Nephron progenitor cell (in vitro differentiated cells): ENCODE measurements at places on chromosomes 2 and 18.
A peak's percentile ranks its signal among the peaks of the same experiment; 100 is the strongest.

GRCh38 chr2:101273056-101273455 is 20.4 kb downstream of the CNOT11 start:
- DNase-seq = peak; percentile 10

DNA sequence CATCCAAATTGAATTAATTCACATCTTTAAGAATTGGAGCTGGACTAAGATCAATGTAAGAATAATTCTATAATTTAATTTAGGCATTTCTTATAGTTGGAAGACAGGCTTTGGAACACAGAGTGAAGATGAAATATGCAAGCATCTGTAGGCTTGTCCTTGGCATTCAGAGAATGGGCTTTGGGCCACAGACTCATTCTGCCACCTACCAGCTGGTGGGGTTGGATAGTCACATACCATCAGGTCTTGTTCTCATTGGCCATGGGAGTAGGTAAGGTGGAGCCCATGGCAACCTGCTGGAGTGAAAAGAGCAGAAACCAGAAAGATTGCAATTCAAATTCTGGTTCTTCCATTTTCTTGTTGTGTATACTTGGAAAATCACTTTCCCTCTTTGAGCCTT is 300.3 kb downstream of the CYRIA start:
- no peak for DNase-seq

GRCh38 chr2:36729067-36729466 is 32.6 kb downstream of the VIT start:
- DNase-seq = no peak

DNA sequence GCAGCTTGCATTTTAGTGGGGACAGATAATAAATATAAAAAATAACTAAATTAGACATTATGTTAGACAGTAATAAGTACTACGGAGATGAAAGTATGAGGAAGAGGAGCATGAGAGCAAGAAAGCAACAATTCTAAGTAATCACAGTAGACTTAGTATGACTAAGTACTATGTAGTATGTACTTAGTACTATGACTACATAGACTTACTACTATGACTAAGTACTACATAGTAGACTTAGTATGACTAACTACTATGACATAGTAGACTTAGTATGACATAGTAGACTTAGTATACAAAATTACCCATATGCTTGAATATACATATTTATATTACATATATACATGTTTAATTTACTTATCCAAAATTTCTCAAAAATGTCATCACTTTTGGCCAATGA is 29.3 kb downstream of the CDH20 start:
- no peak for DNase-seq

- no peak for DNase-seq
Observed at GRCh38 chr2:4404363-4404762, 701.0 kb downstream of the DCDC2C start.

DNA sequence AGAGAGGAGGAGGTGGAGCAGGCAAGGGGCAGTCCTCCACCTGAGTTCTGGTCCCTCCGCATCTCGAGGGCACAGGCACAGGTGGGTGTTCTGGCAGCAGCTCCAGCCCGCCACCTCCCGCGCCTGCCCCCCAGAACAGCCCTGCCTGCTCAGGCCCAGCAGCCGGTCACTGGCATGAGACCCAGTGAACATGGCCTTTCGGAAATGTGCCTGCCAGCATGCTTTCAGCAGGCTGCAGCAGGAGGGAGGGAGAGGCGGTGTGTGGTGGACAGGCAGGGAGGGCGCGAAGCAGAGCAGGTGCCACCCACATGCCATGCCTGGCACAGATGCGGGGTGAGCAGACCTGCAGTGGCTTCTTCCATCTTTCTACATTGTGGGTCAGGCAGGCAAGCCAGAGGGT is 3.4 kb upstream of the OR6B3 start:
- DNase-seq = no peak

DNA sequence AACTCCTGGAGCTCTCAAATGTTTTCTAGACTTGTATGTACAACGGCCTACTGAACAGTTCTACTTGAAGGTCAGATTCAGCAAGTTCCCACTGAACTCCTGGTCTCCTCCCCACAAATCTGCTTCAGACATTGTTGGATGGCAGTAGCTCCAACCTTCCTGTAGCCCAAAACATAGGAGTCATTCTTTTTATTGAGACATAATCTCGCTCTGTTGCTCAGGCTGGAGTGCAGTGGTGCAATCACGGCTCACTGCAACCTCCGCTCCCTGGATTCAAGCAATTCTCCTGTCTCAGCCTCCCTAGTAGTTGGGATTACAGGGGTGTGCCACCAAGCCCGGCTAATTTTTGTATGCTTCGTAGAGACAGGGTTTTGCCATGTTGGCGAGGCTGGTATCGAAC is 47.3 kb downstream of the QPCT start:
- DNase-seq = no peak

GRCh38 chr2:47487498-47487875 is 84.5 kb downstream of the MSH2 start:
- DNase-seq = no peak

GRCh38 chr2:46340740-46341420 is 43.7 kb downstream of the EPAS1 start:
- DNase-seq = no peak

- DNase-seq = no peak
Observed at GRCh38 chr2:168475636-168476035, 19.6 kb downstream of the CERS6 start.
